ENCODE measurements at places on chromosomes 5 and 9. TPM values are rescaled to one million over a fixed set of nuclear protein-coding genes. Genes with fewer than 3 reads are reported as not detected.

- DNase-seq, result no peak
Observed at GRCh38 chr5:116583862-116584222, 9.2 kb upstream of the SEMA6A start.

- no peak for DNase-seq
Observed at GRCh38 chr5:73339051-73339575, 109.5 kb downstream of the FOXD1 start.

DNA sequence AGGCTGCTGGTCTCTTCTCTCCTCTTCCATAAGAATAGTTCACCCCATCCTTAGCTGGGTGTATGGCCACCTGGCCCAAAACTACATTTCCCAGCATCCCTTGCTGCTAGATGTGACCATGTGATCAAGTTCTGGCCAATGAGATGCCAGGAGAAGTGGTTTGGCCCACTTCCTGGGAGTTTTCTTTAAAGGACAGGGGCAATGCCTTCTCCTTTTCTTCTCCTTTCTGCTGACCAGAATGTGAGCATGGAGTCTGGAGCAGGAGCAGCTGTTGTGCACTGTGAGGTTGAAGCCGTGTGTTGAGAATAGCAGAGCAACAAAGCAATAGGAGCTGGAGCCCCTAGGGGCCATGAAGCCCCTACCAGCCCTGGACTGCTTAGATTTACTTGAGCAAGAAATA, 36.8 kb downstream of the C9orf50 start:
- DNase-seq, result no peak

- DNase-seq, result no peak
Observed at GRCh38 chr5:159231167-159231566, 21.8 kb upstream of the RNF145 start.

- no peak for DNase-seq
Observed at GRCh38 chr5:150787656-150788055, 9.1 kb downstream of the SMIM3 start.

GRCh38 chr5:96649681-96650540, 12.3 kb upstream of the CAST start:
- no peak for DNase-seq

- DNase-seq, result no peak
Observed at GRCh38 chr5:157670662-157671591, at the start of gene C5orf52. TSS of gene C5orf52 (plus strand) at chr5:157671533. CDS start at chr5:157671615, 82 bp downstream.

DNA sequence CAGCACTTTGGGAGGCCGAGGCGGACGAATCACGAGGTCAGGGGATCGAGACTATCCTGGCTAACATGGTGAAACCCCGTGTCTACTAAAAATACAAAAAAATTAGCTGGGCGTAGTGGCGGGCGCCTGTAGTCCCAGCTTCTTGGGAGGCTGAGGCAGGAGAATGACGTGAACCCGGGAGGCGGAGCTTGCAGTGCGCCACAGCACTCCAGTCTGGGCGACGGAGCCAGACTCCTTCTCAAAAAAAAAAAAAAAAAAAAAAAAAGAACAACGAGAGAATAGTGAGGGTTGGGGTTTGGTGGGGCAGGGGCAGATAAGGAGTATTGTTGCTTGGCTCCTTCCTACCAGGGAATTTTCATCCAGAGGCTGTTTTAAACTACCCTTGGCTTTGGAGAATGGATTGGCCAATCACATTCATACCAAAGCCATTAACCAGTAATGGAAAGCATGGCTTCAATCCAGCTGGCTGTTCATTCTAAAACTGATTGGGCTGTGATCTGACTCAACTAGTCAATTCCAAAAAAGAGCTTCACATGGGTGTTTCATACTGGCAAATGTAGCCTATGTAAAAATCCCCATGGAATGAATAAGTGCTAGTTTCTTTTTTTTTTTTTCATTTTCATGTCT, 64.4 kb downstream of the PLCXD3 start:
- no peak for DNase-seq

DNA sequence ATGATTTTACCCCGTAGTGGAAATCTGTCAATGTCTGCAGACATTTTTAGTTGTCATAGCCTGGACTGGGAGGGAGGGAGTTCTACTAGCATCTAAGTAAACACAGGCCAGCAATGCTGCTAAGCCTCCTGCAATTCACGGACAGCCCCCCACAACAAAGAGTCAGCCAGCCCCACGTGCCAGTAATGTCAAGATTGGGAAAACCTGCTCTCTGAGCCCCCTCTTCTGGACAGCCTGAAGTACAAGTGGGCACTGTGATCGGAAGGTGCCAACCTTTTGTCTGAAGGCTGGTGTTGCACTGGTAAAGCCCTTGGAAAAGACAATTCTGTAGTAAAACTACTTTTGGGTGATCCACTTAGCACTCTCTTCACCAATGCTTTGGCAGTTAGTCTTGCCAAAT, 154.5 kb downstream of the TARS1 start:
- DNase-seq, result no peak

ZCCHC9 gene
- 17.7 TPM for total RNA-seq

ASB6 gene
- 17.4 TPM for total RNA-seq

SV2C gene
- not detected for total RNA-seq

ARID3C gene
- total RNA-seq, result not detected

BRINP1 gene
- total RNA-seq, result not detected

TTLL11 gene
- 7.1 TPM for total RNA-seq
